ENCODE measurements at places on chromosomes 12 and 14. TPM values are rescaled to one million over a fixed set of nuclear protein-coding genes. Genes with fewer than 3 reads are reported as not detected.

FANCM gene
- 7.2 TPM for total RNA-seq

OR4E2 gene
- not detected for total RNA-seq

CFAP251 gene
- 5.0 TPM for total RNA-seq

OTOGL gene
- 2.9 TPM for total RNA-seq

MANSC4 gene
- not detected for total RNA-seq

HOXC4 gene
- total RNA-seq: 0.12 TPM

MEG3 gene
- total RNA-seq: 0.69 TPM

C1S gene
- total RNA-seq: 21.9 TPM

GRIN2B gene
- not detected for total RNA-seq

KRT6C gene
- total RNA-seq: not detected

MMP19 gene
- total RNA-seq: not detected

PRPH gene
- 3.4 TPM for total RNA-seq

FAR2 gene
- not detected for total RNA-seq

KRT72 gene
- total RNA-seq: not detected

NUP37 gene
- total RNA-seq: 92.6 TPM

HELB gene
- total RNA-seq: 8.0 TPM

Measured in NCI-H460 (cell line).